ENCODE measurements at places on chromosomes 1 and 21.

GRCh38 chr1:68347415-68347814, 102.3 kb downstream of the RPE65 start:
- DNase-seq = no peak

- DNase-seq = no peak
These were observed 169.0 kb downstream of the DENND1B start for GRCh38 chr1:197606168-197606845.

DNA sequence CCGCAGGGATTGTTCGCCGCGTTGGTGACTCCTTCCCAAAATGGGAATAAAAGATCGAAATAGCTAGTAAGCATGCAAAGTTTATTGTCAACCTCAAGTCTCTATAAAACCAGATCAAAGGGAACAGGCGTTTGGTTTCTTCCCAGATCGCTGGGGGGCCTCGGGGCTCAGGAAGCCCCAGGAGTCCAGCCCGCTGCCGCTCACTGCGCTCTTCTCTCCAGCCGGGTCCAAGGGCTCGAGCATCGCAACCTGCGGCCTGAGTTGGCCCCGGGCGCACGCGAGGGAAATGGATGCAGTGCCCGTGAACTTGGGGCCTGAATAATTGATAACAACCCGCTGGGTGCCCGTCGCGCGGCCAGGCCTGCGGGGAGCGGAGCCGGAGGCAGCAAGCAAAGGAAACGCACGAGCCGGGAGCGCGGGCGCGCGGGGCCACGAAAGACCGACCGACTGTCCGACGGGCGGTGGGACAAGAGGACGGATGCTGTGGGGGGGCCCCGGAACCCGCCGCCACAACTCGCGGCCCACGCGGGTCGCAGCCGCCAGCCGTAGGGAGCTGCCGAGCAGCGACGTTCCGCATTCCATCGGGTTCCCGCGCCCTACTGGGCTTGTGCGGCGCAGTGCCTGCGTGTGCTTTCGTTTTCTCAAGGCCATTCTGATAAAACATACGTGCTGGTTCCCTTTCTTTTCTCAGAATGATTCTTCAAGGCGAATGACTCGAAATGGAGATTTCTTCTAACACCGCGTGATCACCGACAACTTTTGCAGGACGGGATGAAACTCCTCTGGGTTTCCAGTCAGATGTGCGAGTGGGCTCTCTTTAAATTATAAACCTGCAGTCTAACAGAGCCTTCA, 14.0 kb upstream of the ALX3 start:
- DNase-seq = no peak

- no peak for DNase-seq
These were observed 342.7 kb upstream of the NR5A2 start for GRCh38 chr1:199684686-199685273.

DNA sequence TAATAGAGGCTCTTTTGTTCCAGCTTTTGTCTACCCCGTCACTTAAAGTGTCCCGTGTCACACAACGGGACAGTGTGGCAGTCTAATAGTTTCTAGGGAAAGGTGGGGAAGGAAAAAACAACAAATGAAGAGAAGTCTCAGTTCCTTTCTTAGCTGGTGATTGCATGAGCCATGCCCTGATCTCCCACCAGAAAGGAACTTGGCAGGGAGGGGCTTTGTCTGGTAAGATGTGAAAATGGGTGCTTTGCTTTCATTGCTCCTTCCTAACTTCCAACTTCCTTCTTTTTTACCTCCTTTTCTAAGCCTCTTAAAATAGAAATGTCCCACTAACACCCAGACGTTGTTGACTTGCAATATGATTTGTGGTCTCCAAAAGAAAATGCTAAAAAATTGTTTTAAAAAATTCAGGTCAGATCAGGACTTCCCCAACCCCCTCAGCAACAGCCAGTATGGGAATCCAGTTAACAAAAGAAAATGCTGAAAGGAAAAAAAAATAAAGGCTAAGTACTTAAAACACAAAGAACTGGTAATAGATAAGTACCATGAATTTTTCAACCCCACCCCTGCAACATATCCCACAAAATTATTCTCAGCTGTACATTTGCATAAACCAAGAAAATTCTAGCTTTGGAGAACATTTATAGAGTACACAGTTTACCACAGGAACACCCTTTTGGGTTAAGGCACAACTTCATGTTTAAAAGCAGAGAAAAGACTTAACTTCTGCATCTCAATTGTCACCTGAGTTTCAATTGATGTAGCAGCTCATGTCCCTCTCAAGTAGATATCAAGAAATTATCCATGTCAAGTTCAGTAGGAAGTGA, 106.2 kb downstream of the NIBAN1 start:
- DNase-seq = no peak

DNA sequence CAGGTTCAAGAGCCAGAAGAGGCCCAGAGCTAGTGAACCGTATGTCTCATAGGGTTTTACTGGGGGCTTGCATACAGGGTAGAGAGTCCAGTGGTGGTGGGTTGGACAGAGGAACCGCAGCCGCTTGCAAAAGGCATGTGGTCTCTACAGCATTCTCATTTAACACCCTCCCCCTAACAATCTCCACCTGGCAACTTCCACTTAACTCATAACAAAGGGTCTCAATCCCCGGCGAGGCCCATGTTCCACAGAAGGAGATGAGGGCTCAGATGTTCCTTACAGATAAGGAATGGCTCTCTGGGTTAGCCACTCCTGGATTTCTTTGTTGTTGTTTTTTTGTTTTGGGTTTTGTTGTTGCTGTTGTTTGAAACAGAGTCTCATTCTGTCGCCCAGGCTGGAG, 106.1 kb downstream of the APP start:
- no peak for DNase-seq

GRCh38 chr1:2606396-2606880, 19.9 kb downstream of the PRXL2B start:
- DNase-seq = no peak

GRCh38 chr21:9735421-9735961, 785.9 kb upstream of the TPTE start:
- DNase-seq = no peak

DNA sequence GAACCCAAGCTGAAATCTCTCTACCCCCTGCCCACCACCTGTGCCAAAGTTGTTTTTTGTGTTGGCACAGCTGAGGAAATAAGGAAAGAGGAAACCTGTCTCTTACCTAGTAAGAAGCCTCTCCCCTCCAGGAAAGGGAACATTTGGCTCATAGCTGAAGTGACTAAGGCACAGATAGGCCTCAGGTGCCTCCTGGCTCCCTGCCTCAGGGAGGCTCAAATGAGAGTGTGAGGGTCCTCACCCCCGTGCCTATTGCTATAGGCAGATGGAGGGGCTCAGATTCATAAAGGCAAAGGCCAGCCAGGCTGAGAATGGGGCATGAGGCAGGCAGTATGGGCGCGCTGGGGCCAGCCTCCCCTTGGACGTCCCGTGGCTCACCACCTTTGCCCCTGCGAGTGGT, 7.4 kb downstream of the SLC30A2 start:
- DNase-seq = no peak

DNA sequence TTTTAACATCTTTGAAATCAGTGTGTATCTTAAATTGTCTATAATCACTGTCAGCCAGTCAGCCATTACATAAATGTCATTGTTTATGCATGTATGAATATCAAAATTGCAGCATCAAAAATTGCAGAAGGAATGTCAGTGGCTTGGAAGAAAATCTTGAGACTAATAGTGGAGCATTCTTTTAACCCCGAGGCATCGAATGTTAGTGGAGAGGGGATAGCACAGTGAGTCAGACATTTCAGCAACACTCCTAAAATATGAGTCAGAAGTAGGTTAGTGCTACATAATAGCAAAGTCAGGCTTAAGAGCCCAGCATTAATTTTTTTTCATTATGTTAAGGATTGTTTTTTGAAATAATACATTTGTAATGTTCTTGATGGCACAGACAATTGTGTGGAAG, 45.5 kb downstream of the SNRPE start:
- DNase-seq = no peak

- DNase-seq = no peak
These were observed 453.2 kb downstream of the PTPRU start for GRCh38 chr1:29689372-29690030.

DNA sequence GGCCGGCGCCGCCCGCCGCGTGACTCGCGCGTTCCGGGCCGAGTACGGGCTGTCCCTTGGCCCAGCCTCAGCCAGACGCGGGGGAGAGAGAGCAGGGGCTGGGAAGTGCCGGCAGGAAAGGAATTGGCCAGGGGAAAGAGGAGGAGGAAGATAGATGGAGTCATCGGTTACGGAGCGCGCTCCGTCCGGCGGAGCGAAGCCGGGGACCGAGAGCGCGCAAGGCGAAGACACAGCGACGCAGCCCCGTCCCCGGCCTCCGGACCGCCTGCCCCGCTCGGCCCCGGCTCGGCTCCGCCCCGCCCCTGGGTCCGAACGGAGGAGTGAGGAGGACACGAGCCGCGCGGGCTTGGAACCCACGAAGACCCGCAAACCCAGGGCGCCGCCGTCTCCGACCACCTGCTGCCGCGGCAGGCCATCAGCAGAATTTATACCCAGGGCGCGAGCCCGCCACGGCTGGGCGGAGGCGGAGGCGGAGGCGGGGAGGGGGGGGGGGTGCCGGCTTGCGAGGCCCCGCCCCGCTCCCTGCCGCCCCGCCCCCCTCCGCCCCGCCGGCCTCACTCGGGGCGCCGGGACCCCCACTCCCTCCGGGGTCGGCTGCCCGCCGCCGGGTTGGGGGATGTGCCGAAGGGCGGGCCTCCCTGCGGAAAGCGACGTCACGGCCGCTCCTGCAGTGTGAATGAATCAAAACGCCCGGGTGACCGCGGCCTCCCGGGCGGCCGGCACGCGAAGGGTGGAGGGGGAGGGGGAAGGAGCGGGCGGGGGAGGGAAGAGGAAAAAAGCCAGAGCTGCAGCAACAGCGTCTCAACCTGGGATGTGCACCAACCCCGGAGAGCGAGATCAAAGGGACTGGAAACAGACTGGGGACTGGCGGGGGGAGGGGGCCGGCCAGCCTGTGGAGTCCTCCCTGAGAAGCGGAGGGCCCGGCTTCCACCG, at the start of gene LHX4:
Gene LHX4 (plus strand): TSS at position 782 of the 933 bp plus-strand sequence. CDS start 266 bp downstream, outside the sequence.
- no peak for DNase-seq

- no peak for DNase-seq
These were observed 379.2 kb upstream of the SPAG17 start for GRCh38 chr1:118563981-118564951.

DNA sequence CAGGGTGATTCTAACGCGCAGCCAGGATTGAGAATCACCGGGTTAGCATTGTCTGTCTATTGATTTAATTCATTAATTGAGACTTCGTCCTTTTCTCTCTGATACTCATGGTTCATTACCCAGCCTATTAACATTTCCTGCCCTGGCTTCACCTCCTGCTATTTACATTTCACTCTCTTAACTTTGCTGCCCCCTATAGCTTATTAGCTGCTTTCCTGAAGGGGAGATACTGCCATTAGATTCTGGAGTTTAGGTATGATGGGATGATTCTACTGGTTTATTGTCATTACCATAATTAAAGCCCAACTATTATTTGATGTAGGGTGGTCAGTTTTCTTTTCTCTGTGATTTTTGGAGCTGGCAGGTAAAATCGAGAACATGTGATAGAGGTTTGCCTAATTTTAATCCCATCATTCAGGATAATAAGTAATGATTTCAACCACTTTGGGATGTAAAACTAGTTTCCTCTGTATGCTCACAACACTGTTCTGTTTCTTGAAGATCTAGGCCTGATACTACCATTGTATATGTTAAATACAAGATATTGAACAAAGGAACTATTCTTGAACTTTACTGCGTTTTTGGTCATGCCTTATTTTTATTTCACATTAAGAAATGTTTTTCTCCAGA, 6.4 kb downstream of the PPP2R5A start:
- no peak for DNase-seq

DNA sequence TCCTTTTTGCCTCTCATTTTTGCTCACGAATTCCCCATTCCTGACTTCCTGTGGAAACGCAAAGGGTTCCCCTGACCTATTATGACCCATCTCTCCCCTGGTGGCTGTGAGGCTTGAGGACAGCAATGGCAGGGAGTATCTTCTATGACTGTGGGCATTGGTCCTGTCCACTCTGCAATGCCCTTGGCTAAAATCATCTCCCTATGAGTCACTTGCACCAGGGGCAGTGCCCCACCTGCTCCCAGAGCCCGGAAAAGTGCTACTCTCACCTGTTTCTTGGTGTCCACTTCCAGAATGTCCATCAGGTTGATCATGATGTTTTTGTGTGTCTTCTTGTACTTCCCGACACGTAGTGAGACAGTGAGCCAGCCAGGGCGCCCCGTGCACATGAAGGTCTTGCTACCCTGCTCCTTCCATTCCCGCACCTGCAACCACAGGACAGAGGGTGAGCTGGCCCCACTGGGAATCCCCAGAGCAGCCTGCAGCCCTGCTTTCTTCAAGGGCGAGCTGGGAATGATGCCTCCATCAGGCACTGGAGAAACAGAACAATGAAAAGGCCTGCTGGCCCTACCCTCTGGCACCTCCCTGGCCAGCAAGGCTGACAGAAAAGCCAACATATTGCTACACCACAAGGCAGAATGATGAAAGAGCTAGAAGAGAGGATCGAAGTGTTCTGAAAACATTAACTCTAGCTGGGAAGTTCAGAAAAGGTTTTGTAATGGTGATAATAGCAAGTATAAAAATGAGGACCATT, 3.5 kb downstream of the DHCR24 start:
- DNase-seq = no peak

DNA sequence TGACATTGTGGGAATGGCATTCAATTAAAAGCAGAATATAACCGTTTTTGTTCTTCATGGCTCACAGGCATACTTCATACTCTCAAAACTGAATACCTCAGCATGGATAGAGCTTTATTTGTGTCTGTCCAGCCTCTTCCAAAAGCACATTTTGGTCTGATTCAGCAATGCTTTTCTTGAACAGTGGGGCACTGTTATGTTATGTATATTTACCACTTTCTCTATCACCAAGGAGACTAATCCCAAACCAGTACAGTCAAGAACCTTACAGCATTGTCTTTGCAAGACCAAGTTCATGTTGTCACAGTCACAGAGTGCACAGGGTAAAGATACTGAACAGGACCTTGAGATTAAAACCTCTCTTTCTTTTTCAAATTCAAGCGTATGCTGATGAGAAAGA, 582.8 kb downstream of the PTBP2 start:
- DNase-seq = no peak

DNA sequence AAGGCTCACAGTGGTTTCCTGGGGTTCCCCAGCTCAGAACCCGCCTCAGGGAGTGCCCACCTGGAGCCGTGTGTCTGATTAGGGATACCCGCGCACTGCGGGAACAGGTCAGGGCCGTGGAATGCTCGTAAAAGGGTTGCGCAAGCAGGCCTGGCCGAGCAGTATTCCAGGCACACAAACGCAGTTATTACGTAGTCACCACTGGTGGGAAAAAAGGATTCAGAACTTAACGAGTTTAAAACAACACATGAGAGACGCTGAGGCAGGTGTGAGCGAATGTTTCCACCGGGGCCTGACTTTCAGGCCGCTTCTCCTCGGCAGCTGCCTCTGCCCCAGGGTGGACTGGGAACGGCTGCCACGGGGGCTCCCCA, 18.2 kb downstream of the PLCH2 start:
- DNase-seq = no peak

DNA sequence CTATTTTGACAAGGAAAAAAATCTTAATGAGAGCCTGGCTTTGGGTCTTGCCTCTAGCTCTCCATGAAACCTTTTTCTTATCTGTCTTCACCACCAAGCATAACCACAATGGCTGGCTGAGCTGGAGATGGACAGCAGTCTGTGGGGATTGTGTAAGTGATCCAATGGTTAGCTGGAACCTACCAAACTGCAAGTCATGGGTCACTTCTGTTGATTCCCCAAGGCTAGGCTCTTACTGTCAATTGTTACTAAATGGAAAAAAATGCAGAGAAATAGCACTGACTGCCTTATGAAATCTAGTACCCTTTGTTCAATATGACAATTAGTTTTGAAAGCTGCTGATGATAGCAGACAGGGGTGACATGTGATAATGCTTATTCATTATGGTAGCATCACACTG, 359.0 kb downstream of the ST6GALNAC3 start:
- DNase-seq = no peak
